ENCODE measurements at places on chromosomes 3 and 15. TPM values are rescaled to one million over a fixed set of nuclear protein-coding genes. Genes with fewer than 3 reads are reported as not detected.
A peak's percentile ranks its signal among the peaks of the same experiment; 100 is the strongest.

Gene PCSK6
- 13.9 TPM for total RNA-seq

Gene CEP152
- 11.1 TPM for total RNA-seq

DNA sequence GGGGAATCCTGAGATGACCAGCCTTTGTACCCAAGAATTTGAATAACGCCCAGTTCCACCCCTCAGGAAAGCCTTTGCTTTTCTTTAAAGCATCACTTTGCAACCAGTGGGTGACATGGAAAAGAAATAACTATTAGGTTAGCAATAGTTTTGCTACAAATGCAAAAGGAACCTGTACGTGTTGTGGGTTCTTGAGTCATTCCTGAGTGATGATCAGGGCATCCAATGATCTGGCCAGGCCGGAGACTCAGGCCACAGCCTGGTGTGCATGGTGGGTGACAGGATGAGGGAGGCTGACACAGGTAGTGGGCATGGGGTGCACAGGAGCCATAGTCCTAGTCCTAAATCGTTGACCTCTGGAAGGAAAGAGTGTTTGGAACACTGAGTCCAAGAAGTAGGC, 321.4 kb upstream of the IL12A start:
- no peak for DNase-seq

Gene DNAJC19
- total RNA-seq = 51.8 TPM

DNA sequence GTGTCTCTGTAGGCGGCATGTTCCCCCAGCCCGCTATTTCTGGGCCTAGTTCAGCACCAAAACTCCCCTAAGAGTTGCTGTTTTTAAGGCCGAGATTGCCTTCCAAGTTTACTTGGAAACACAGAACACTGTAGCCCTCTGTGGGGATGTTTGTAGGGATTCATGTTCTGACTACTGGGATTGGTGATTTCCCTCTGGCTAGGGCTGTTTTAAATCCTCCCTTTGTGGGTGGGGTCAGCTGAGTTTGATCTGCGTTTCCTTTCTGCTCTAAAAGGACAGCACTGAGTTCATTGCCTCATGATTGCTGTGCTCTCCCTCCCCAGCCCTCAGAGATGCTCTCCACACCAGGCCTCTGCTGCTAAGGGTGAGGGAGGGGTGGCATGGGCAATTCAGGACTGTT, 640.6 kb upstream of the DPPA4 start:
- DNase-seq = no peak

Gene BCHE
- total RNA-seq = 2.6 TPM

- no peak for DNase-seq
Observed at GRCh38 chr3:114660124-114660523, 366.3 kb downstream of the TIGIT start.

GRCh38 chr3:48410205-48411040, 19.5 kb downstream of the PLXNB1 start:
- DNase-seq = peak; percentile 35

DNA sequence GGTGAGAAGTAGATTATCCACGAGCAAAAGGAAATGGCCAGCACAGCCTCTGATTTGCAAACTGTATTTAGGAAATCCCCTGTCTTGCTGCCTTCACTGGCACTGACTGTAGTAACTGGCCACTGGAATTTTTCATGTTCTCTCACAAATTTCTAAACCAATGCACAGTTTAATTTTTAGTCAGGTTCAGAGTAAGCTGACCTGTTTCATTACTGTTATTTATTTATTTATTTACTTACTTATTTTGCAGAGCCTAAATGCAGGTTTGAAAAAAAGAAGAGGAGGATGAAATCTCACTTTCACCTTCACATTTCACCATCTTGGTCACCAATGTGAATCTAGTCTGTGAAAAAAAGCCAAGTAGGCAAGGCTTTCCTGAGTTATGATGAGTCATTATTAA, 291.0 kb downstream of the PLOD2 start:
- DNase-seq = no peak

DNA sequence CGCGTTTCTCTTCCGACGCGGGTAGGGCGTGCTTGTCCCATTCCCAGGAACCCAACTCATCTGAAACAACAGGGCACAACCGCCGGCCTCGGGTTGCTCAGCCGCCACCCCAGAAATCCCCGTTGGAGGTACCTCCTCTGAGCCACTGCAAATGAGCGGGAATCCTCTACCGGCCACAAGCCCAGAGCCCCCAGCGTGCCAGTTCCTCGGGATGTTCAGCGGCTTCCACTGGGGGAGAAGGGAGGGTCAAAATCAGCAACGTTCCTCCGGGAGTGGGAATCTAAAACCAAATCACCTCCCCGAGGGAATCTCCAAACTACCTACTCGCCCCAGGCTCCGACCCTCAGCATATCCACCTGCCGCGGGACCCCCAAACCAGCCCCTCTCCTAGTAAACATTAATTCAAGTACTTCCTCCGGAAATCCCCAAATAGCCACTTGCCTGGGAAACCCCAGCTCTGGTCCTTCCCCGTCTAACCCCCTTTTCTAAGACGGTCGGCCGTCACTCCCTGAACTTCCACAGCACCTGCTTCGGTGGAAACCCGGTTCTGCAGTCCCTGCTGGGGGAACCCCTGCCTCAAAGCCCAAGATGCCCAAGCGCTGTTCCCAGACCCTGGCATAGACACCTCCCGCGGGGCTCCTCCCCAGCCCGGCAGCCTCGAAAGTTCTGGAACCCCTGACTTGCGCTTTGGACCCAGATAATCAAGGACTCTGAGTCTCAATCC, 887 bp downstream of the OXTR start:
- no peak for DNase-seq

DNA sequence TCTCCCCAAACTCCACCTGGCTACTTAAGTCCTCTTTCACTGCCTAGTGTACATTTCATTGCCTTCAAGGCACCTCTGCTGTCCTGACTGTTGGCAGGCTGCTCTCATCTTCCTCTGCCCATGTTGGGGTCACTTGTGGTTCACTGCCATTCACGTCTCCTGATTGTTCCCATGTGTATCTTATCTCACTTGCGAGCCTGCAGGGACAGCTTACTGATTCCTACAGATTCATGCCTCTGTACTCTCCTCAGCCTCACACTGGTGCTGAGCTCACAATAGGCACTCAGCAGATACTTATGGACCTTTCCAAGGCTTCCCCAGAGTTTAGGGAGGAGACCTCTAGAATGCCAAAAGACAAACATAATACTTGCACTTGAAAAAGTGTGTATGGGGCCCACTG, 28.8 kb upstream of the ANP32A start:
- no peak for DNase-seq

- no peak for DNase-seq
Observed at GRCh38 chr3:151135541-151136337, 50.3 kb downstream of the MED12L start.

Gene ZCWPW2
- total RNA-seq = 3.3 TPM

Gene LRRC34
- total RNA-seq = 4.7 TPM

GRCh38 chr3:132522353-132522752, 74.7 kb upstream of the ACKR4 start:
- DNase-seq = no peak

Gene ARHGAP11A
- 2.5 TPM for total RNA-seq

Gene RPL29
- total RNA-seq = 753 TPM

DNA sequence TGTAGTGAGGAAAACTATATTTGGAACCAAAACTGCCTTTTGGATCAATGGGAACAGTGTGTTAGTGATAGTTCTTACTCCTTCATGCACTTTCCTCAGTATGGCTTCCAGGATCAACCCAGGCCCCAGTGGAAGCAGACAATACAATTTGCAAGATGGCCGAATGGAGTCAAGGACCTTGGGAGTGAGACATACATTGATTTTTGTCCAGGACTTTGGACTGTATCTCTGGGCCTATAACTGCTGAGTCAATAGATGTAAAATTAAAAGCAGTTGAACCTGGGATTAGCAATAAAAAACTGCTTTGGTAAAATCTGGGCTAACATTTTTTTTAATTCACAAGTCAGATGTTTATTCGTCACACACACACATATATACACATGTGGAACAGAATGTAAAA, 1.8 kb downstream of the ARRDC4 start:
- DNase-seq = no peak

DNA sequence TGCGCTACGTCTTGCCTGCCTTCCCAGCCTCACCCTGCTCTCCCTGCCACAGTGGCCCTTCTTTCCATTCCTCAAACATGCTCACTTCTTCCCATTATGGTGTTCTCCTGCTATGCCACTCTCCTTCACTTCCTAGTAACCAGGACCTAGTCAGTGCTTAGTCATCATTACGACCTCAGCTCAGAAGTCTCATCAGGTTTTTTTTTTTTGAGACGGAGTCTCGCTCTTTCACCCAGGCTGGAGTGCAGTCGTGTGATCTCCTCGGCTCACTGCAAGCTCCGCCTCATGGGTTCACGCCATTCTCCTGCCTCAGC, 149.5 kb downstream of the GREM1 start:
- DNase-seq = no peak

- peak; percentile 71 for DNase-seq
Observed at GRCh38 chr3:43768381-43768973, 77.7 kb downstream of the ABHD5 start.

Gene TLR9
- 1.1 TPM for total RNA-seq

DNA sequence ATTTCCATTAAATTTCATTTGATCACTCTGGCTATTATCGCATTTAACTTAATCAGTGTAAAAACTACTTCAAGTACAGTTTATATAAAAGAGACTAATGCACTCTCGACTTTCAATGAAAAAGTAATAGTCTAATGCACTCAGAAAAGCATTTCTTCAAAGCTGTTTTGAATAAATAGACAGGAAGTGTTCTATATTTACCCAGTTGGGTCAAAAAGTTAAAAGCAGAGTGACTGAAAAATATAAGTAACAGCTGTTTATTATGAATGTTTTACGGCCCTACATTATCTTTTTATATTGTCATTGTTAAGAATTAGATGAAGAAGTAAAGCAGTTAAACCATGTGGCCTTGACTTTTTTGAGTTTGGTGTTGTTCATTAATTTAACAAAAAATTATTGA, 391.8 kb downstream of the ZPLD1 start:
- no peak for DNase-seq

DNA sequence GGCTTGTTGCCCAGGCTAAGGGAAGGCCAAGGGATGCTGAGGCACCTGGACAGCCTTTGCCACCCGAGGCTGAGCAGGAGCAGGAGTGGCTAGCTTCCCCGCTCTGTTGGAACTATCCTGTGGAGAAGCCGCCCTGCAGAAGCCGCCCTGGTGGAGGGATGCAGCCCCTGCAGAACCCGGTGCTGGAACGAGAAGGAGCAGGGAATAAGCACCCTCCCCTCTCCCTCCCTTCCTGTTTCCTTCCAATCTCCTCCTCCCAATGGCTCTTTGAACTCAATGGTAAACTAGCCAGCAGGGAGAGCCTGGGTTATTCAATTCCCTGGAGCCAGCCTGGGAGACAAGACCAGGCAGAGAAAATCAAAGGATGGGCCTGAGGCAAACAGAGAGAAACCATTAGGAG, 11.8 kb upstream of the HRG start:
- DNase-seq = no peak

DNA sequence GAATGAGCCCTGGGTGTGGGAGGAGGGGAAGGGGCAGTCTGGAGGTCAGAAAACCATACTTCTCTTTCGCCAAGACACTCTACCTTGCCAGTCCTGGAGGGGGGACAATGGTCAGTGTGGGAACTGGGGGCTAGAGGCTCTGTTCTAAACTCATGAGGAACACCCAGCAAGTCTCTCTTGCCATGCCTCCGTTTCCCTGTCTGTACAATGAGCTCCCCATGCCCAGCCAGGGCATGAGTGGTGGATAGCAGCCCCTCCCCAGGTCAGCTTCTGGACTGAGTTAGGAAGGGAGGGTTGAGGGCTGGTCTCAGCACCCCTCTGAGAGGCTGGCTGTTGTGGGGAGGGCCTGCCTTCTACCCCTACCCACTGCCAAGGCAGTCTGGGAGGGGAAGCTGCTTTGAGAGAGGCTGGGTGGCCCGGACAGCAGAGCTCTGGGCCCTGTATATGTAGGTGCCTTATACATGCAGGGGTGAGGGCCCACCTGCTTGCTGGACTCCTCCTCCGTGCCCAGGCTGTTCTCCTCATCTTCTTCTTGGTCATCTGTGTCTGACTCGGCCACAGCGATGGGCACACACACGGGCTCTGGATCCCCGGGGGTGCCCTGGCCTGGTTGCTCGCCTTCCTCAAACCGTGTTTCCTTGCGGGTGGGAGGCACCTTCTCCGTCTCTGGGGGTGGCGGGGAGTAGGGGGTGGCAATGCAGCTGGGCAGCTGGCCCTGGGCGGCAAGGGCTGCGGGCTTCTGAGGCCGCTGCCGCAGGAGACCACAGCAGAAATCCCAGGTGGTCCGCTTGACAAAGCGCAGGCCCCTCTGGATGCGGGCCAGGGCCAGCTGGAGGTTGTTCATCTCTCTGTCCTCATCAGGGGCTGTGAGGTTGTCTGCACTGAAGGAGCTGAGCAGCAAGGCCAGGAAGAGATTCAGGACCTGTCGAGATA, 68.8 kb downstream of the SCN5A start:
- DNase-seq = peak; percentile 31

DNA sequence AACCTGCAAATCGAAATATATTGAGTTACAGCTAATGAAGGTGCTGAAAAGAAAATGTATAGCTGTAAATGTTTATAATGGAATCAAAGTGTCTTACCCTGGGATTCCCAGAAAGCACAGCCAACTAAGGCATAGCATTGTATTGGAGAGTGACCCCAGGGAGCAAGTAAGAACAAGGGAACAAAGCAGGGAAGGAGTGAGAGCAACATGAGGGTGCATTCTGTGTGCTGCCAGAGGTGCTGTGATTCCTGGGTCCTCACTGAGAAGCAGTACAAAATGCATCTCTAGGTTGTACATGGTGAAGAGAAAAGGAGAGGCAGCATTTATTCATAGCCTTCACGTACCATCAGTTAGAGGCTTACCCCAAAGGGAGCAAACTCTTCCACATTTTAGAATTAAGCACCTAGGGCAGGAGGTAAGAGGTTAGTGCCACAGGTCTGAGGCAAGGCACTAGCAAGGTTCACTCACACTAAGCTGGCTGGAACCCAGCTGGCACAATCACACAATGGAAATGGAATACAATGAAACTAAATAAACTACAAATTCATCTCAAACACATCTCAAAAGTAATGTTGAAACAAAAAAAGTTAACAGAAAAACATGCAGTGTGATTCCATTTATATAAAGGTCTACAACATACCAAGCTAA, 151.5 kb upstream of the C2CD4B start:
- no peak for DNase-seq

DNA sequence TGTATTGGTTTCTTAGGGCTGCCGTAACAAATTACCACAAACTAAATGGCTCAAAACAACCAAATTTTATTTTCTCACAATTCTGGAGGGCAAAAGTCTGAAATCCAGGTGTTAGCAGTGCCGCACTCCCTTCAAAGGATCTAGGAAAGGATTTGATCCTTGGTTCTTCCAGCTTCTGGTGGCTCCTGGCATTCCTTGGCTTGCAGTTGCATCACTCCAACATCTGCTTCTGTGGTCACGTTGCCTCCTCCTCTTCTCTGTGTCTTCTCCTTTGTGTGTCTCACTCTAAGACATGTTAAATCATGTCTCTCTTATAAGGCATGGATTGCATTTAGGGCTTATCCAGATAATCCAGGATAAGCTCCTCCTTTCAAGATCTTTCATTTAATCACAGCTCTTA, 262.2 kb downstream of the MEX3B start:
- DNase-seq = no peak

GRCh38 chr3:115251509-115251908, 104.4 kb upstream of the ZBTB20 start:
- no peak for DNase-seq

Gene ZDHHC23
- 9.6 TPM for total RNA-seq
